ENCODE measurements at places on chromosomes 5 and 9.

DNA sequence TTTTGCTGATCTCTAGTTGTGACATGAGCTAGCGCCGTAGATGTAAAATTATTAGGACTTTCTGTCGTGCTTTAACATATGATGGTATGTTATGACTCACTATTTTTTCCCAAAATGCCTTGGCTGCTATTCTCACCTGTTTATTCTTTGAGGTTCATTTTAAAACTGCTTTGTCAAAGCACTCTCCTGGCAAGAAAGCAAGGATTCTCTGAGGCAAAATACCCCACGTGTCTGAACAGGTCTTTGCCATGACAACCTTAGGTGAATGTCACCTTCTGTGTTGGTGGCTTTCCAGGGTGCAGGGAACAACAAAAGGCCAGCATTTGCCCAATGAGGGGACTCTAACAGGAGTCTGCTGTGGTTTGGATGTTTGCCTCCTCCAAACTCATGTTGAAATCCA, 30.6 kb upstream of the COL5A1 start:
- DNase-seq: no peak

DNA sequence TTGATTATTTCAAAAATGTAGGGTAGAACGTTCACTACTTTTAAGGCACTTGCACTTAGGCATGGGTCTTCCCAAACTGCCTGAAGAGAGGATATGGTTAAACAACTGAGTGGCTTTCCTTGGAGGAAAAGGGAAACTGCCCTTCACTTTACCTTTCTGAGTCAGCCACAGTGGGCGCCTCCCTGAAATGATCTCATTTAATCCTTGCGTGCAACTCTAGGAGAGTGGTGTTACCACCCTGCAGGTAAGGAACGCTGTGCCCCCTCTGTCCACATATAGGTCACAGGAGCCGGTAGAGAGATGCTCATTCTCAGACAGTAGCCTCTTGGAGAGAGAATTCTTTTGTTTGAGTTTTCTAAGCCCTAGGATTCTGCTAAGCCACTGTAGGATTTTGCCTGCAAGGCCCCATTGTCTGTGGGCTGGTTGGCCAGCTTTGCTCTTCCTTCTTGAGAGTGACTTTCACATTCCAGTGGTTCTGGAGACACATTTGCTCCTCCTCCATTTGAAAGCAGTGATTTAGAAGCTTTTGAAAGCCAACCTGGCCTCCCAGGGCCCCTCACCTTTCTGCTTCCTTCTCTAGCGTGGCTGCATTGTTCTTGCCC, 110.3 kb upstream of the CTSL start:
- no peak for DNase-seq

DNA sequence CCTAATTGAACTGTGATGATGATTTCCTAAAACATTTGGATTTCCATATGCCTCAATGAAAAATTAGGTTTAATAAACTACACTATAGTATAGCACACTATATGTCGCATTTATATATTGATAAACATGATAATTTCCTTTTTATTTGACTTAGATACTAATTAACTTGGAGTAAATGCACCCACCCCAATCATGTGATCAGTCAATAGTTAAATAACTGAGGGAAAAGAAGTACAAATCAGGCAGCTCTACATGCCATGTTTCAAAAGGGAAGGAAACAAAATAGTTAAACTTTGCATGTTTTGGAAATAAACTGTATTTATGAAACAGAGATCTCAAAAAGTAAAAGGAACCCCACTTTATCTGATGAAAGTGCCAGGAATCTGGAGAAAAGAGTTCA, 18.0 kb upstream of the GNE start:
- no peak for DNase-seq

DNA sequence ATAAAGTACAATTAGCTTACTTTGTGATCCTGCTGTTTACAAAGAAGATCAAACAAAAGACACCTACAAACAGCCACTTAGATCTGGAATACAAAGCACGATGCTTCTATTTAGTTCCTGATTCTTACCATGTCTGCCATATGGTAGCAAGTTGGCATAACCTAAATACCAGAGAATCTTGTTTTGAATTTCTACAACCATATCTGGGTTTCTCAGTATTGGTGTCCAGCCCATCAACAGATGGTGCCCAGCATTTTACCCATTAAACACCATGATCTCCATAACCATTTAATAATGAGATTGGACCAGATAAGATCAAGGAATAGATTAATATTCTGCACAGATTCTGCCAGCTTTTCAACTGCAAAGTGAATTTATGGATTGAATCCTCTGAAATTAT, 29.8 kb downstream of the SLC24A2 start:
- no peak for DNase-seq

- DNase-seq: peak; percentile 73
Measured at GRCh38 chr5:142107736-142108431, 695 bp upstream of the NDFIP1 start.

- no peak for DNase-seq
Measured at GRCh38 chr5:17356551-17356950, 139.1 kb downstream of the BASP1 start.

GRCh38 chr9:7974335-7974960, 174.9 kb upstream of the DMAC1 start:
- no peak for DNase-seq

DNA sequence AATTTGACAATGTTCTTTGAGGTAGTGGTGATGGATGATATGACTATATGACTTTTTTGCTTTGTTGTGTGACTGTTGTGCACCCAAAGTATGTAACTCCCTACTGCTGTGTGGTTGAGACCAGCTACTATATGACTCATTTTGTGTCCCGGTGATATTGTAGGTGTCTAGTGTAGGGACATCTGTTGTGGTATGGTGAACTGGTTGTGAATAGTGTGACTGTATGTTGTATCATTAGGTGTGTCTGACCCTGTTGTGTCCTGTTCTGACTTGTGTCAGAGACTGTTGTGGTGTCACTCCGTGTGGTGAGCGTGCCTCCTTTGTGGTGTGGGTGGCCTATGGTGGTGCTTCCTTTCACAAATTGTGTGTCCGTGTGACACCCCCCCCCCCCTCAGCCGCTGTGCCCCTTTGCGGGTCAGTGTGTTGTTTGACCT, 11.2 kb upstream of the CXXC5 start:
- DNase-seq: peak; percentile 75

- DNase-seq: no peak
Measured at GRCh38 chr9:33851301-33851700, 34.3 kb downstream of the UBE2R2 start.

- DNase-seq: no peak
Measured at GRCh38 chr9:98321269-98321668, 65.8 kb upstream of the TBC1D2 start.

GRCh38 chr5:107401470-107402122, 269.1 kb downstream of the EFNA5 start:
- no peak for DNase-seq

Data from erythroblast (primary cell).